ENCODE measurements at places on chromosomes 11 and 22. TPM values are rescaled to one million over a fixed set of nuclear protein-coding genes. Genes with fewer than 3 reads are reported as not detected.

GRCh38 chr11:626475-627307, at the start of gene SCT:
SCT (minus strand) TSS chr11:627181; CDS start chr11:627143, 38 bp downstream.
- H3K4me3 ChIP-seq: no peak within 1 kb of the TSS
- peaks cover 42% of the 10 kb centered on the region for H3K4me1 ChIP-seq
- H3K27ac ChIP-seq: no peak within 1 kb of the TSS
- peaks cover 12% of the 10 kb centered on the region for H3K36me3 ChIP-seq

GRCh38 chr22:41556561-41556960, 4.2 kb upstream of the CSDC2 start:
- no peak overlapping the region for H3K4me3 ChIP-seq
- no peaks in the 10 kb centered on the region for H3K27me3 ChIP-seq
- DNase-seq: no peak
- no peak overlapping the region for H3K27ac ChIP-seq
- no peaks in the 10 kb centered on the region for H3K36me3 ChIP-seq

DNA sequence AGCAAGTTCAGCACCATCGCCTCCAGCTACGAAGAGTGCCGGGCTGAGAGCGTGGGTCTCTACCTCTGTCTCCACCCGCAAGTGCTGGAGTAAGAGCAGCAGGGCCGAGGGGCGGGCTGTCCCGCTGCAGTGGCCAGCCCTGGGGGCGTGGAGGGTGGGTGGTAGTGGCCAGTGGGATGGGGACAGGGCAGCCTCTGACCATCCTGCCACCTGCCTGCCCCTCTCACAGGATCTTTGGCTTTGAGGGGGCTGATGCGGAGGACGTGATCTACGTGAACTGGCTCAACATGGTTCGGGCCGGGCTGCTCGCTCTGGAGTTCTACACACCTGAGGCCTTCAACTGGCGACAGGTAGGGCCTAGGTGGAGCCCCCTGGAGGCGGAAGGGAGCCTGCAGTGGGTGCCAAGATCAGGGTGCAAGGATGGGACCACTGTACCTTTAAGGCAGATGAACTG, 15.0 kb upstream of the BBS1 start:
- no peaks in the 10 kb centered on the region for H3K27me3 ChIP-seq
- peaks cover 48% of the 10 kb centered on the region for H3K36me3 ChIP-seq
- DNase-seq: no peak

DNA sequence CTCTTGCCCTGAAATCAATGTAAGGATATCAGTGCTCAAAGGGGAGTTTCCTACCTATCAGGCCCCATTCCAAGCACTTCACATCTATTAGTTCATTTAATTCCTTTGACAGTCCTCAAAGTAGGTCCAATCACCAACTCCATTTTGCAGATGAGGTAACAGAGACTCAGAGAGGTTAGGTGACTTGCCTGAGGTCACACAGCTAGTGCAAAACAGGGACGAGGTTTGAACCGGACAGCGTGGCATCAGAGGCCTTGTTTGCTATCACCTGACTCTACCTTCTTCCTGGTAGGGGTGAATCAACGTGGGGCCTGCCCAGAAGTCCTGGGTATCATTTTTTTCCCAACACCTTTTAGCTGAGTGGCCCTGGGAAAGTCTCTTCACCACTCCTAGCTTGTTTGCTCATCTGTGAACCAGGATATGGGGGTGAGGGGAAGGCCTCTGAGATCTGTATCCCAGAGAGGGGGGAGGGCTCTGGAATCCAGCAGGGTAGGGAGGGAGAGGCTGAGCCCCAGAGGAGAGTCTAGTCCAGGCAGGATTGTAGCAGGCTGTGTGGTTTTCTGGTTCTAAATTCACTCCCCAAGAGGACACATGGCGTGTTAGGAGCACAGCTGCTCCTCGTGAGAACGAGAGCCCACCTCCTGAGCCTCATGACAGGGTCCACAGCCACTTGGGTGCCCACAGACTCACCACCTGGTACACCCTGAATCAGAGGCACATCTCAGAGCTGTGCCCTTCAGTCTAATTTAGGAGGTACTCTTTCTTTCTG, 174.7 kb downstream of the MN1 start:
- H3K4me3 ChIP-seq: no peak overlapping the region
- H3K36me3 ChIP-seq: no peaks in the 10 kb centered on the region
- no peak for DNase-seq
- no peaks in the 10 kb centered on the region for H3K4me1 ChIP-seq
- no peaks in the 10 kb centered on the region for H3K27me3 ChIP-seq

- H3K4me1 ChIP-seq: no peaks in the 10 kb centered on the region
- H3K27ac ChIP-seq: no peak overlapping the region
- no peak for DNase-seq
Measured at GRCh38 chr11:129589190-129589860, 213.7 kb downstream of the BARX2 start.

OR5B21 gene
- total RNA-seq: not detected

Measured in K562 (cell line).